ENCODE measurements at places on chromosomes 5 and 9. TPM values are rescaled to one million over a fixed set of nuclear protein-coding genes. Genes with fewer than 3 reads are reported as not detected.
A peak's percentile ranks its signal among the peaks of the same experiment; 100 is the strongest.

- no peak for DNase-seq
Observed at GRCh38 chr5:128074953-128075352, 8.6 kb upstream of the SLC12A2 start.

- peak; percentile 69 for DNase-seq
Observed at GRCh38 chr9:135830496-135830895, 76.8 kb downstream of the CAMSAP1 start.

PCDHB7 gene
- 0.28 TPM for total RNA-seq

GRCh38 chr5:36300191-36300926, 1.3 kb downstream of the RANBP3L start:
- peak; percentile 1 for DNase-seq

DNA sequence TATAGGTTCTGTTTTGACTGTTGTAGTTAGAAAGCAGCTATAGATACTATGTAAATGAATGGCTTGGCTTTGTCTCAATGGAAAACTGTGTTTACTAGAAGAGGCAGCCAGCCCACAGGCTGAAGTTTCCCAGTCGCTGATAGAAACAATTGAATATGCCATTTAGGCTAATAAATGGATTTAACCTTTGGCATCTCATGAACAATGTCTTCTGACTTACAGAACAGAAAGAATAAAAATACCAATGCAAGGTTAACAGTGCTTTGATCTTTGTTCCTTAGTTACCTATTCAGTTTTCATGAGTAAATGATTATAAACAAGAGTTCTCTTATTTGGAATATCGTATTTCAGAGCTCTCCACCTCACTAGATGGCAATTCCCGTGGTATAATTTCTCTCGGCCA, 120.6 kb downstream of the PAM start:
- no peak for DNase-seq

GRCh38 chr5:103561685-103562452, 720 bp downstream of the NUDT12 start:
- no peak for DNase-seq

TMEM215 gene
- total RNA-seq, result not detected

DNA sequence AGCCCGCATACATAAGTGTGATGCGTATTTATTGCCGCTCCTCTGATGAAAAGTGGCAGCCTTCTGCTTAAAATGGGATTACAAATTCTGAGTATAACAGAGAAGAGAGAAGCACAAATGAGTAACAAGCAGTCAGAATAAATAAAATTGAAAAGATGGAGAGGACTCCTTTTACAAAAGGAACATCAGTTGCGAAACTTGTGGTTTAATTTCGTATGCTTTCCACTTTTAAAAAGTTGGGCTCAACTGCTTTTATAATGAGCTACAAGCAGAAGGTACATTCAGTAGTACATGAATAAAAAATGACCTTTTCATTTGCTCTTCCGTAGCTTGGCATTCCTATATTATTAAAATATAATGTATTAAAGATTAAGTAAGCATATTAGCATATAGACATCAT, 320.0 kb downstream of the FBXL17 start:
- DNase-seq, result peak; percentile 35

GRCh38 chr5:65483546-65484346, 2.0 kb upstream of the ADAMTS6 start:
- peak; percentile 86 for DNase-seq

MFAP3 gene
- total RNA-seq, result 67.0 TPM

GRCh38 chr5:110297152-110297670, 429.3 kb downstream of the TMEM232 start:
- no peak for DNase-seq

ANAPC2 gene
- total RNA-seq, result 9.3 TPM

- DNase-seq, result peak; percentile 70
Observed at GRCh38 chr9:4077499-4078102, 222.3 kb downstream of the GLIS3 start.

GRCh38 chr9:122572456-122572855, 10.7 kb downstream of the OR1L8 start:
- DNase-seq, result no peak

DNA sequence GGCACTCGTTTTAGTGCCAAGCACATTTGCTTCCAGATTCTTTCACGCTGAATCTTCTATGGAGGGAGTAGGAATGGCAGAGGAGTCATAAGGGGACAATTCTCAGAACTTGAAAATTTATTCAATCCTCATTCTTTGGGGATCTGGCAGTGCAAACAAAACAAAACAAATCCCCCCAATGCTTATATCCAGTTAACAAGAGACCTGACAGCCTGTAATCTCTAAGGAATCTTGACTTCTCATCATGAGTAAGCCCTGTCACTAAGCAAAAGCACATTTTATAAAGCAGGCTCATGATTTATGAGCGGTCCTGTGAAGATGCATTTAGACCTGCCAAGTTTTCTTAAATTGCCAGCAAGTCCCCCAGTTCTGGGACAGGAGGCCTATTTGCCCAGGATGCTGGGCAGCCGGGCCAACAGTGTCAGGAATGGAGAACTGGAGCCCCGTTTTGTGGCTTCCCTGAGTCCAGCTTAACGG, 513.9 kb downstream of the CTNND2 start:
- DNase-seq, result no peak

DNA sequence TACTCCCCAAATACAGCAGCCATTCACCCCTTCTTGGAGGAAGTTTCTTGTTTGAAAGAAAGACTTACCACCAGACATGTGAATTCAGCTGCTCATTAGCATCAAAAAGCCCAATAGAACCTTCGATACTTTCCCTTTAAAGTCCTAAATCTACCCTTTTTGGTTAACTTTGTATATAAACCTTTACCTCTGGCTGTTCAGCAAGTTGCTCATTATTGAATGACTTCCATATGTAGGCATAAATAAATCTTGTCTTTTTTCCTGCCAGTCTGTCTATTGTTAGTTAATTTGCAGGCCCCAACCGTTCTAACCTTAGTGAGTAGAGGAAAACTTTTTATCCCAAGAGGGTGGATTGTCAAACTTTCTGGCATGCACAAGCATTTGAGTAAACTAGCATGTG, 27.9 kb upstream of the FBXL17 start:
- no peak for DNase-seq

DNA sequence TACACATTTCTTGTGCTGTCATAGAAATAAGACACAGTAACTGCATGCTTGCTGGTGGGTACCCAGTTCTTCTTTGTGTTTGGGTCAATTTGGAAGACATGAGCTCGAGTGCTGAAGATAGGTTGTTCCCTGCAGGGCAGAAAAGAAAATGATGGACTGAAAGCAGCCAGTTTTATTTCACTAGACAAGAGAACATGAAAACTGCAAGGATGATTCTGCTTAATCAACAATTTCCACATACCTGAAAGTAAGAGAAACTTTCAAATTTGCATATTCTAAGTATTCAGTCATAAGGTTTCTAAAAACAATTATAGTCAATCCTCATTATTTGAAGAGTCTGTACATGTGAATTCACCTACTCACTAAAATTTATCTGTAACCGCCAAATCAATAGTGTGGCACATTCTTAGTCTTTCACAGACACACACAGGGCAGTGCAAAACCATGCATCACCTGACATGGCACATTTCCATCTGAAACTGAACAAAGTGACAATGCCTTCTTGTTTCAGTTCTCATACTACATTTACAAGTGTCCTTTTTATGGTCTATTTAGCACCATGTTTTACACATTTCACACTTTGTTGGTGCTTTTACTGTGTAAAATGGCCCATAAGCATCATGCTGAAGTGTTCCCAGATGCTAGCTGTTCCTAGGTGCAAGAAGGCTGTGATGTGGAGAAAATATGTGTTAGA, 56.9 kb downstream of the HOMER1 start:
- no peak for DNase-seq
